NCI-H2029 treated with DMSO at 0.1 percent for 48 hours (cell line): ENCODE measurements at places on chromosomes 3 and 15.

GRCh38 chr3:118984699-118985098 is 49.9 kb downstream of the IGSF11 start:
- DNase-seq, result no peak

- DNase-seq, result no peak
These were observed 14.8 kb downstream of the CRYGS start for GRCh38 chr3:186529201-186529999.

DNA sequence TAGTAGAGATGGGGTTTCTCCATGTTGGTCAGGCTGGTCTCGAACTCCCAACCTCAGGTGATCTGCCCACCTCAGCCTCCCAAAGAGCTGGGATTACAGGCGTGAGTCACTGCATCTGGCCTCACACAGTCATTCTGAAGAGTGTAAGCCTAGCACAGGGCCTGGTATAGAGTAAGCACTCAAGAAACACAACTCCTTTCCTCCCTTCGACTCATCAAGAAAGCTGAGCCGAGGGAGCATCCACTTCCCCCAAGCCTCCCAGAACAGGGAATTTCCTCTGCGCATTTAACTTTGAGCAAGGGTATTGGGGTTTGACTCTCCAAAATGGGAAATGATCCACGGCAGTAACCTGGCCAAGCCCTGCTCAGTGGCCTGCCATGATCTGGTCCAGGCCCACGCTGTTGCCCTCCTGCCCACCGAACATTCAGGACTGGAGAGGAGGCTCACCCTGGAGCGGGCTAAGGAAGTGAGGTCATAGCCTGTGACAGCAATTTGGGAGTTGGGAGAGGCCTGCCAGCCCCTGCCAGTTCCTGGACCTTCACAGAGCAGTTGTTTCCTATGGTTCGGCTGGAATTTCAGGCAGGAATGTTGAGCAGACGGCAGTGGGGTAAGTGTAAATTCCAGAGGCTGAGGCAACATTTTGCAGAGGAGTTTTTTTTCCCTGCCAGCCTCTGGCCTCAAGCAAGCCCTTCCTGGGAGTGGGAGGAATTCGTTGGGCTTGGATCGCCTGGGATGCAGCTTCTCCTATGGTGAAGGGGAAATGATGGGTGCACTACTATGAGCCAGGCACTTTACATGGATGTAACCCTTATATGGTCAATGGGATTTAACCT is 21.2 kb upstream of the SMAD3 start:
- DNase-seq, result no peak

GRCh38 chr3:117393119-117393518 is 683.5 kb downstream of the TUSC7 start:
- no peak for DNase-seq

DNA sequence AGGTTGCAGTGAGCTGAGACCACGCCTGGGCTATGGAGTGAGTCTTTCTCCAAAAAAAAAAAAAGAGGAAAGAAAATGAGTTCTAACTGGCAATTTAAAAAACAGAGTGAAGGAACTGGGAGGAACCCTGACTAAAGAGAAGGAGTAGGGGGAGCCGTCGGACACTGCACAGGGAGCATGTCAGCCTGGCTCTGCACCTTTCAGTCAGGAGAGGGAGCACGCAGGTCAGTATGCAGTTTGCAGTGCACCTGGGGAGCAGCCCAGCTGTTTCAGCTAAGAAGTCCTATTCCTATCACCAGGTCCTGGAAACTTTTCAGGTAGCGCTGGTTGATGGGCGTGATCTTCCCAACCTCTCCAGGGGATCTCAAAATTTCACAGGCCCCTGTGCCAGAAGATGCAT is 14.9 kb upstream of the ZXDC start:
- no peak for DNase-seq
